ENCODE measurements at places on chromosomes 4 and X. TPM values are rescaled to one million over a fixed set of nuclear protein-coding genes. Genes with fewer than 3 reads are reported as not detected.

Gene C4orf50
- 0.02 TPM for total RNA-seq

DNA sequence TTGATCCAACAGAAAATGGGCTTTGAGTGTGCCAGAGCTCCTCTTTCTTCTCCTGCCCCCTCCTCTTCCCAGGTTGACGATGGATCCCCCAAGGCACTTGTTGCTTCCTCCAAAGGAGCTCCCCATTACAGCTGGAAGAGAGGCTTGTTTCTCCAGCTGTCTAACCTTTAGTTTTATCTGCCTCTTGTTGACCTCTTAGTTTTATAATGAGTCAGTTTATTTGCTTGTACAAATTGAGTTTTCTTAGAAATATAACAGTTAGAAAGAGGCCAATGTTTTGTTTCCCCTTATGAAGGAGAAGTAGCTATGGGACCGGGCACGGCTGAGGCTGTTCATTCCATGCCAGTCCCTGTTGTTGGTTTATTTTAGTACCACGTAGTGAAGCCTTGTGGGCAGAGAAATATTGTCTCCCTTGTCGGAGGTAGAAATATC, 158.2 kb downstream of the SPRY1 start:
- DNase-seq, result no peak
- H3K4me1 ChIP-seq, result peaks cover 56% of the 10 kb centered on the region
- H3K36me3 ChIP-seq, result peaks cover under 1% of the 10 kb centered on the region
- peak overlapping the region; percentile 92 for H3K27ac ChIP-seq

GRCh38 chr4:13007802-13008470, 476.2 kb downstream of the RAB28 start:
- H3K27me3 ChIP-seq, result peaks cover 2% of the 10 kb centered on the region
- H3K4me1 ChIP-seq, result no peaks in the 10 kb centered on the region
- no peaks in the 10 kb centered on the region for H3K36me3 ChIP-seq
- H3K27ac ChIP-seq, result no peak overlapping the region
- no peak overlapping the region for H3K4me3 ChIP-seq

Gene MBNL3
- total RNA-seq, result 29.8 TPM

Gene TEC
- total RNA-seq, result 3.5 TPM

GRCh38 chr4:151408380-151408629, 671 bp upstream of the FHIP1A start:
- H3K27me3 ChIP-seq, result peaks cover 31% of the 10 kb centered on the region
- H3K4me3 ChIP-seq, result peak overlapping the region; percentile 86
- no peak for DNase-seq
- H3K27ac ChIP-seq, result peak overlapping the region; percentile 98
- H3K36me3 ChIP-seq, result no peaks in the 10 kb centered on the region

Gene SHROOM4
- 15.4 TPM for total RNA-seq

DNA sequence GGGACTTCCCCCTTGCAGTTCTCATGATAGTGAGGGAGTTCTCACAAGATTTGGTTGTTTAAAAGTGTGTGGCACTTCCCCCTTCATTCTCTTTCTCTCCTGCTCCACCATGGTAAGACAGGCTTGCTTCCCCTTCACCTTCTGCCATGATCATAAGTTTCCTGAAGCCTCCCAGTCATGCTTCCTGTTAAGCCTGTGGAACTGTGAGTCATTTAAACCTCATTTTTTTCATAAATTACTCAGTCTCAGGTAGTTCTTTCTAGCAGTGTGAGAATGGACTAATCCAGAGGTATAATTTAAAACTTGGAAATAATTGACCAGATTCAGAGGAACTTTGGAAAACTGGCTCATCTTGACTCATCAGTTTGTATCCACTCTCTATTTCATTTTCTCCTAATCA, 129.0 kb downstream of the TMEM47 start:
- H3K27me3 ChIP-seq, result no peaks in the 10 kb centered on the region
- no peak overlapping the region for H3K4me3 ChIP-seq
- no peak overlapping the region for H3K27ac ChIP-seq
- no peaks in the 10 kb centered on the region for H3K4me1 ChIP-seq

DNA sequence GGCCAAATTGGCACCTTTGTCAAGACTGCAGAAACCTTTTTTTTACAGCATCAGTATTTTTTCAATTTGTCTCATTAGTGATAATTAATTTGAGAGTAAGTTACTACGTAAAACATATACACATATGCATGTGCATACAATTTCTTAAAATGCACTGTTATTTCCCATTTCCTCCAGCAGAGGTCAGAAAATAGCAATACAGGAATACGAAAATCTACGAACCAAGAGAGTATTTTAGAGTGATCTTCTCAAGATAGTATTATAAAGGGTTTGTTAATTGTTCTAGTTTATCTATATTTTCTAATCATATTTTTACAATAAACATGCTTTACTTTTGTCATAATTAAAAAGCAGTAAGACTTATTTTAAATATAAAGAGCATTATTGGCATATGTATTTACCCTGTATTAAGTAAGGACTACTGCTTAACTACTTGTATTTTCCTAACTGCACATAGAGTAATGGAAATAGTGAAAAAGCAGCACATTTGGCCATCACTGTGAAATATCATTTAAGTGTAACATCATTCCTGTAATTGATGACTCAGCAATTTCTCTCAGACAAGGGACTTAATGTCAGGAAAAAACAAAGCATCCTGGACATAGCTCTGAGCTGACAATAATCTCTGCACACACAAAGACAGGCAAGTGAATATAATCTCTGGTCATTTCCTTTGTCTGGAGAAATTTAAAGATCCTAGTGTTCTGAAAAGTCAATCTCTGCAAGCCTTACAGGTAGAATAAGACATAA, 45.6 kb downstream of the MAOB start:
- H3K27me3 ChIP-seq, result no peaks in the 10 kb centered on the region
- no peak overlapping the region for H3K27ac ChIP-seq
- H3K4me3 ChIP-seq, result no peak overlapping the region
- H3K4me1 ChIP-seq, result no peaks in the 10 kb centered on the region
- no peaks in the 10 kb centered on the region for H3K36me3 ChIP-seq

DNA sequence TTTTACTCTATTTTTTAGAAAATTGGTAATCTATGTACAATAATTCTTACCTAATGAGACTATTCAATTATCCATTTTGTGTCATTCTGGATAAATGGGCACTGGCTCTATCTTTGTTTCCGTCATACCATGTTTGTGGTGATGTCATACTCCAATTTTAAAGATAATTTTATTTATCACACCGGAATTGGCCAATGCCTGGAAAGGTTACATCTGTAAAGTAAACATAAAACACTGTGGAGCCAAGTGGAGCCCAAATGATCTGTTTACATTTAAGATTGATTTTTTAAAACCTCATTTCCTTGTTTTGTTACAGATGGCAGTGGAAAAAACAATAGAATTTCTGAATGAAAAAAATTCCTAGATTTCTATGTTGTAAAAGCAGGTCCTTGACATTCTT, 120.2 kb upstream of the GPRIN3 start:
- H3K4me1 ChIP-seq, result no peaks in the 10 kb centered on the region
- DNase-seq, result no peak
- H3K27me3 ChIP-seq, result no peaks in the 10 kb centered on the region
- H3K27ac ChIP-seq, result no peak overlapping the region
- no peaks in the 10 kb centered on the region for H3K36me3 ChIP-seq

DNA sequence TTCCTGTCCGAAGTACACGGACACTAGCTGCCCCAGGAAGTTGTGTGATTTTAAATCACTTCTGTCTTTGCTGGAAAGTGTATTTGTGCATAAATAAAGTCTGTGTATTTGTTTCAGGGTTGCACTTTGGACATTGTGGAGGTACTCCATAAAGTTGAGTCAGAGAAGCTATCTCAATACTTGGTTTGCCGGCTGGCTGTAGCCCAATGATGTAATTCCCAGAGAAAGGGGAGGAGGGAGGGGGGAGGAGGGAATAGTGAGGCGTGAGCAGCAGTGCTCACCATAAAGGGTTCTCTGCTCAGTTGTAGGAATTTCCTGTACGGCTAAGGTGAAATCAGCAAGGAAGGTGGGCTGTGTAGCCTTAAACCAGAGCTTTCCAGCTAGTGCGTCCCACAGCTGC, 7.5 kb downstream of the APEX2 start:
- peaks cover 17% of the 10 kb centered on the region for H3K4me1 ChIP-seq
- no peak for DNase-seq
- H3K27me3 ChIP-seq, result no peaks in the 10 kb centered on the region
- H3K36me3 ChIP-seq, result peaks cover 9% of the 10 kb centered on the region
- H3K4me3 ChIP-seq, result no peak overlapping the region

Gene PF4V1
- total RNA-seq, result not detected

DNA sequence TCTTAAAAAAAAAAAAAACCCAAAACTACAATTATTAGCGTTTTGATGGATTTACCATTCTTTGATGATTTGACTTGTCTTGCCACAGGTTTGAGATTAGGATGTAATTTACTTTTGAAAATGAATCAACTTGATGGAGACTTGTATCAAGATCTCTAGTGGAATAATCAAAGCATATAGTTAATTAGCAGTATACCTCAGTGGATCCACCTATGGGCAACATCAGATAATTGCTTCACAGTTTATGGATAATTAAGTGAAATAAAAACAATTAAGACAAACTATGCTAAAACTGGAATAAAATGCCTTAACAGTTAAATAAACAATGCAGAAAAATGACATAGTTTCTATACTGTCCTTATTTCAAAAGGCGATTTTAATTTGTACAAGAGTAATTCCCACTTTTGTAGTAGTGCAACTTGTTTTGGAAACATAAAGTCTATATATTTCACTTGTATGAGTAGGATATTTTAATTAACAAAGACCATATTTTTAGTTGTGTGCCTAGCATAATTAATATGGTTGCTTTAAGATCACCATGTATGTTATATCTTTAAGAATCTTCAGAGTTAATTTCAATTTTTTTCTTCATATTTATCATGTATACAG, 4.2 kb downstream of the CPEB2 start:
- no peak for DNase-seq
- H3K27ac ChIP-seq, result no peak overlapping the region
- H3K27me3 ChIP-seq, result peaks cover 11% of the 10 kb centered on the region
- H3K4me3 ChIP-seq, result no peak overlapping the region
- peaks cover 7% of the 10 kb centered on the region for H3K4me1 ChIP-seq

DNA sequence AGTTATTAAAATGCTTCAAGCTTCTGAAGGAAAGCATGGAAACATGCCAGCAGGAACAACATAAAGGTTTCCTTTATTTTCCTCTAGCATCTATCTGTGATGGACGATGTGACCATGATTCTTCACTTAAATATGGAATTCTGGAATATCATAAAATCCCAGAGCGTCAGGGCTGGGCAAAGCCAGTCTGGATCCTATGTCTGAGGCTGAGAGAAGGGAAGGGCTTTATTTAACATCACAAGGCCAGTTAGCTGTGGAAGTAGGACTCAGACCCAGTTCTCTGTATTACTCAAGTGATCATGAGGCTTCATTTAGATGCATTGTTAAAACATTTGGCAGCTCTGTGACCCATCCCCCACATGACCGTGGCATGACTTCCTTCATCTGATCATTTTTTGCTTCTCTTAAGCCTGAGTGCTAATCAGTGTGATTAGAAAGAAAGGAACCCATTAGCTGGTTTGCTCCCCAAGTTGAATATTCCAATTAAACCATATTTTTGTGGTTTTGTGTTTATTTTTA, 40.9 kb upstream of the EOLA2 start:
- peak overlapping the region; percentile 54 for H3K27ac ChIP-seq
- H3K27me3 ChIP-seq, result no peaks in the 10 kb centered on the region
- peaks cover 26% of the 10 kb centered on the region for H3K4me1 ChIP-seq
- no peak overlapping the region for H3K4me3 ChIP-seq
- H3K36me3 ChIP-seq, result no peaks in the 10 kb centered on the region

GRCh38 chr4:170003071-170004070, 22.8 kb downstream of the MFAP3L start:
- H3K36me3 ChIP-seq, result no peaks in the 10 kb centered on the region
- H3K4me1 ChIP-seq, result no peaks in the 10 kb centered on the region
- DNase-seq, result no peak
- H3K27me3 ChIP-seq, result no peaks in the 10 kb centered on the region
- no peak overlapping the region for H3K4me3 ChIP-seq

Gene SLC10A4
- 10.1 TPM for total RNA-seq

Gene ARMCX5
- total RNA-seq, result 19.9 TPM

GRCh38 chr4:167890226-167890625, 202.1 kb upstream of the ANXA10 start:
- H3K4me1 ChIP-seq, result peaks cover 11% of the 10 kb centered on the region
- H3K27ac ChIP-seq, result no peak overlapping the region
- DNase-seq, result no peak
- H3K36me3 ChIP-seq, result peaks cover 3% of the 10 kb centered on the region

- no peaks in the 10 kb centered on the region for H3K27me3 ChIP-seq
- H3K4me1 ChIP-seq, result peaks cover 12% of the 10 kb centered on the region
- DNase-seq, result no peak
- H3K4me3 ChIP-seq, result no peak overlapping the region
- no peaks in the 10 kb centered on the region for H3K36me3 ChIP-seq
- H3K27ac ChIP-seq, result no peak overlapping the region
These were observed 80.3 kb upstream of the HHIP start for GRCh38 chr4:144565527-144566195.

DNA sequence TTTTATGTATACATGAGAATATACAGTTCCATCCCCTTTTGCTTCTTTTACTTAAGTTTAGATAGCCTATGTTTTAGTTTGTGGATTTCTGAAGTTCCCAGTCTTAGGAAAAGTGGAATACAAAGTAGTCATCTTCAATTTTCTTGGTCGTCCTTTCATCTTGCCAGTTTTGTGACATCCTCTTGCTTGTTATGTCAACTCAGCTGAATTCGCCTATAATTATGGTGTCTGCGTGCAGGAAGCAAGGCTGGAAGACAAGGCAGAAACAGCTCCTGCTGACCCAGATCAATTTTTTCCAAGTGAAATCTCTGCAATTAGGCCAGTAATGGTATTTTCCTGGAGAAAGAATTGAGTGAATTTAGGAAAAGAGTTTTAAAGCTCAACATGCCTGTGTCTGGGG, 28.1 kb upstream of the NYX start:
- H3K4me3 ChIP-seq, result no peak overlapping the region
- peaks cover under 1% of the 10 kb centered on the region for H3K36me3 ChIP-seq
- no peaks in the 10 kb centered on the region for H3K27me3 ChIP-seq
- no peak for DNase-seq

- DNase-seq, result no peak
- H3K4me1 ChIP-seq, result peaks cover 16% of the 10 kb centered on the region
- H3K27ac ChIP-seq, result peak overlapping the region; percentile 11
- H3K36me3 ChIP-seq, result peaks cover 25% of the 10 kb centered on the region
- no peak overlapping the region for H3K4me3 ChIP-seq
These were observed 5.7 kb downstream of the ELK1 start for GRCh38 chrX:47644557-47645091.

Gene ACOX3
- total RNA-seq, result 60.0 TPM

DNA sequence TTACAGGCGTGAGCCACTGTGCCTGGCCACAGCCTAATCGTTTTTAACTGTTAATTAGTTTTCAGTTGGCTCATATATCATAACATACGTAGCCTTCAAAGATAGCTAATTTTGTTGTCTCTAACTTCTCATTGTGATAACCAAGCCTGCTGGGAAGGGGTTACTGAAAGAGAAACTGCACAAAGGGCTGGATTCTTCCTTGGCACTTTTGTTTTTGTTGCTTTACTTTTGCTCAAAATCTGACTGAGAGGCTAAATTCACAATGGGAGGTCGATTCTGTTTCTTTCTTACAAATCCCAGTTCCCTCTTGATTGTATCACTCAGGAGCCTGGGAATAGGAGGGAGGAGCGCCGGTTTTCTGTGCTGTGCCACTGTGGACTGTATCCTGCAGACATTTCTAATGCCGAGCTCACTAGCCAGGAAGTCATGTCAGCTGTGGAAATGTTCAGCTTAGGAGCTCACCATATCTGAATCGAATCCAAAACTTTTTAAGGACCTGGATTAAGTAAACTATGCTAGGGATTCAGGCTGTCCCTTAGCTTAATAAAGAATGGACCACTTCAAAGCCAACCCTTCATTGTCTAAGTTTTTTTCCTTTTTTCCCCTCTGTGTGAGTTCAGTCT, 120.5 kb upstream of the FAT1 start:
- H3K27ac ChIP-seq, result peak overlapping the region; percentile 80
- peaks cover 31% of the 10 kb centered on the region for H3K4me1 ChIP-seq
- no peak for DNase-seq
- peaks cover 3% of the 10 kb centered on the region for H3K36me3 ChIP-seq
- peak overlapping the region; percentile 35 for H3K4me3 ChIP-seq

Gene APOO
- total RNA-seq, result 55.7 TPM
